Vagina (tissue), 2 donors: ENCODE measurements at places on chromosomes 2 and 18. TPM values are rescaled to one million over a fixed set of nuclear protein-coding genes. Genes with fewer than 3 reads are reported as not detected.

The FAM161A gene
- total RNA-seq: 2.5 TPM

The IL36A gene
- total RNA-seq: 2.7 TPM

- no peak overlapping the region for H3K4me3 ChIP-seq
- no peak overlapping the region for H3K27ac ChIP-seq
- H3K4me1 ChIP-seq: no peaks in the 10 kb centered on the region
- no peak for DNase-seq
- no peaks in the 10 kb centered on the region for H3K27me3 ChIP-seq
Measured at GRCh38 chr2:122096761-122097160, 341.3 kb downstream of the TSN start.

- H3K4me3 ChIP-seq: no peak overlapping the region
- no peak for DNase-seq
- H3K27ac ChIP-seq: no peak overlapping the region
- no peaks in the 10 kb centered on the region for H3K27me3 ChIP-seq
- H3K4me1 ChIP-seq: peaks cover 18% of the 10 kb centered on the region
- H3K36me3 ChIP-seq: no peaks in the 10 kb centered on the region
Measured at GRCh38 chr2:19228715-19229114, 129.7 kb downstream of the OSR1 start.

DNA sequence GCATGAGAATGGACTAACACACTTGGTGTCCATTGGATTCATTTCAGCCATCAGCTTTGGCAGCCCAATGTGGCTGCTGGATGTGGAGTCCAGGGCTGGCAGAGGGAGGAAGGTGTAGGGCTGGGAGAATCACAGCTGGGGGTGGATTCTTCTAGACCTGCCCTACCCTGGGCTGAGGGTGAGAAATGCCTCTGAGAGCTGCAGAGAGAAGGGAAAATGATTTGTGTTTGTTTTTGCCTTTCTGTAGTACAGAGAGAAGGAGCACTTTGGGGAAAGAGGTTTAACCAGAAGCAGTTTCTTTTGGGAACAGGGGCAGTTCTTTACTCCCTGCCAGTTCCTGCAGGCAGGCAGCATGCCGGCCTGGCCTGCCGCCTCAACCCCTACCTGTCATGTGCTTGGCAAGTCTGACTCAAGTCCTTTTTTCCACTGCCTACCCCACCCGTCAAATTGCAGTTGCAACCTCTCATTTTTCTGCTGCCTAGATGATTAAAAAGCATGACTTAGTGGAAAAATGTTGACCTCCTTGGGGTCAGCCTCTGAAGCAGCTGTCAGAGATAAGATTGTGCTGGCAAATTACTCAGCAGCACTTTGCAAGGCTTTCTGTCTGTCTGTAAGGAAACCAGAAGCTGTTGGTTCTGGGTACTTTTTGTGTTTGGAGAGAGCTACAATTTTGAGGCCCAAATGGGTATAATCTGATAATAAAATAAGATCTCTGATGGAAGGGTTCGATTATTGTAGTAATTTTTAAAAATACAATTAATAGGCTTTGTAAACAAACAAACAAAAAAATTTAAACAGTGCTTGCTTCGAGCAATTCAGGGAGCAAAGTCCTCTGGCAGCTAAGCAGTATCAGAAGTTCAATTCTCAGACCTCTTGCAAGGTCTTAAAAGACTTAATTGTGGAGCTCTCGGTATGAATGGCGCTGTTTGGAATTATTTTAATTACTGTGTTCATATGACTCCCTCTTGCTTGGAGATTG is 21.7 kb downstream of the LBH start:
- no peaks in the 10 kb centered on the region for H3K27me3 ChIP-seq
- peaks cover 62% of the 10 kb centered on the region for H3K4me1 ChIP-seq
- DNase-seq: no peak
- peak overlapping the region; percentile 71 for H3K27ac ChIP-seq
- H3K36me3 ChIP-seq: no peaks in the 10 kb centered on the region
- H3K4me3 ChIP-seq: no peak overlapping the region

DNA sequence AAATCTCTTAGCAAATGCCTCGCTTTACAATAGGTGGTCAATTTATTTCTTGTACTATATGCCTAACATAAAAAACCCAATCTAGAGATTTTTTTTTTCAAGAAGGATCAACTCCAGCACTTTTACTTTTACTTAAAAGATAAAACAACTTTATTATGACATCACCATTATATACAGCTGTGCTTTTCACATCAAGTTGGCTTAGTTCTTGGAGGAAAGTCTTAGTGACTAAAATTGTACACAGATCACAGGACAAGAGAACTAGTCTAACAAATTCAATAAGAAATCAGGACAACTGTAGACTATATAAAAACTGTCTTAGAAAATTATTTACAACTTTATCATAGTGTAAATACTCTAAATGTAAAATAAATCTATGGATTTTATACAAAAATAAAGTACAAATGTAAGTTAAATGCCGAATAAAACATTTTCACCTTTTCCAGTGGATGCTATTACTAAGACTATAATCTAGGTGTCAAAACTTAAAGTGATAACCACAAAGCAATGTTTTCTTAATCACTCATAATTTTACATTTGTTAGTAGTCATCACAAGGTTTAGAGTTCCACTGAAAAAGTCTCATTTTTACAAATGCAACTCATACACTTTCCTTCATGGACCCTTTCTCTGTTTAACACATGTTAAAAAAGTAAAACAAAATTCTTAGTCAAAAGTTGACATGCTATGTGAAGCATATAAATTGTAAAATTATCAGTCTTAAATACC is 5.4 kb upstream of the CD302 start:
- H3K27ac ChIP-seq: no peak overlapping the region
- H3K4me3 ChIP-seq: no peak overlapping the region
- H3K4me1 ChIP-seq: no peaks in the 10 kb centered on the region
- no peak for DNase-seq
- H3K36me3 ChIP-seq: no peaks in the 10 kb centered on the region

DNA sequence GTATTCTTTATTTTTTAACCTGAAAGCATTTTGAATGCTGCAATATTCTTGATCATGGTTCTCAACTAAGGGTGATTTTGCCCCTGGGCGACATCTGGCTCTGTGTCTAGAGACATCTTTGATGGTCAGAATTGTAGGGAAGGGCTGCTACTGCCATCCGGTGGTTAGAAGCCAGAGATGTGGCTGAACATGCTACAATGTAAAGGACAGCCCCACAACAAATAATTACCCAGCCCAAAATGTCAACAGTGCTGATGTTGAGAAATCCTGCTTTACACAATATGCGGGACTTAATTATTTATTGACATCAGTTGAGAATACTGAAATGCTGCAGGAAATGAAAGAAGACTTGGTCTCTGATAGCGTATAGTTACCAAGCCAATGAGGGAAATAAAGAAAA is 37.5 kb upstream of the SERPINB2 start:
- no peaks in the 10 kb centered on the region for H3K4me1 ChIP-seq
- no peak for DNase-seq
- H3K27me3 ChIP-seq: no peaks in the 10 kb centered on the region
- H3K36me3 ChIP-seq: no peaks in the 10 kb centered on the region
- no peak overlapping the region for H3K27ac ChIP-seq

The GPR45 gene
- total RNA-seq: not detected

The NDUFS1 gene
- 33.6 TPM for total RNA-seq

DNA sequence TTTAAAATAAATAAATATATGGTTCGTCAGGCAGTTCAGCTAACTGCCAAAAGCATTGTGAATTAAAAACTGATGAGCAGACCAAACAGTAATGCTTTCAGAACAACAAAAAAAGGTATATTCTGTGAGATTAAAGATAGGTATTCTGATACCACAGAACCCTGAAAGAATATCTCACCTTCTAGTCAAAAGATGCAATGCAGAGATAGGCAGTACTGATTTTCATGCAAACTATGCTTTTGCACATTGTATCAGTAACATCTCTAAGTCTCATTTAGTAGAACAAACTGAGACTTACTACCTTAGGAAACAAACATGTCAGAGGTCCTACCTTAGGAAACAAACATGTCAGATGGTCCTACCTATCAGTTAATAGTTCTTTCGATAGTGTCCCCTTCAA is 32.4 kb downstream of the CUL3 start:
- H3K4me3 ChIP-seq: no peak overlapping the region
- H3K27me3 ChIP-seq: no peaks in the 10 kb centered on the region
- no peak overlapping the region for H3K27ac ChIP-seq
- DNase-seq: no peak
- no peaks in the 10 kb centered on the region for H3K4me1 ChIP-seq

- H3K4me1 ChIP-seq: peaks cover 20% of the 10 kb centered on the region
- no peaks in the 10 kb centered on the region for H3K36me3 ChIP-seq
- no peak overlapping the region for H3K27ac ChIP-seq
- H3K27me3 ChIP-seq: no peaks in the 10 kb centered on the region
Measured at GRCh38 chr2:25619185-25619584, 54.2 kb downstream of the DTNB start.

GRCh38 chr2:107412209-107412904 is 414.3 kb upstream of the RGPD4 start:
- no peak overlapping the region for H3K27ac ChIP-seq
- H3K4me1 ChIP-seq: no peaks in the 10 kb centered on the region
- H3K36me3 ChIP-seq: no peaks in the 10 kb centered on the region
- DNase-seq: no peak
- H3K4me3 ChIP-seq: no peak overlapping the region
- H3K27me3 ChIP-seq: no peaks in the 10 kb centered on the region

GRCh38 chr2:137670111-137670510 is 294.2 kb upstream of the HNMT start:
- no peaks in the 10 kb centered on the region for H3K27me3 ChIP-seq
- H3K27ac ChIP-seq: no peak overlapping the region
- H3K4me1 ChIP-seq: no peaks in the 10 kb centered on the region

The HOXD11 gene
- 19.4 TPM for total RNA-seq

The MTIF2 gene
- total RNA-seq: 19.4 TPM
